SJCRH30 (cell line): ENCODE measurements at places on chromosomes 3 and 15. TPM values are rescaled to one million over a fixed set of nuclear protein-coding genes. Genes with fewer than 3 reads are reported as not detected.
A peak's percentile ranks its signal among the peaks of the same experiment; 100 is the strongest.

The GPR87 gene
- total RNA-seq = not detected in 2 replicates

GRCh38 chr3:43279532-43279931 lies 6.8 kb upstream of the SNRK start:
- DNase-seq = no peak

- DNase-seq = no peak
Observed at GRCh38 chr3:49236226-49236625, 40.8 kb downstream of the C3orf62 start.

DNA sequence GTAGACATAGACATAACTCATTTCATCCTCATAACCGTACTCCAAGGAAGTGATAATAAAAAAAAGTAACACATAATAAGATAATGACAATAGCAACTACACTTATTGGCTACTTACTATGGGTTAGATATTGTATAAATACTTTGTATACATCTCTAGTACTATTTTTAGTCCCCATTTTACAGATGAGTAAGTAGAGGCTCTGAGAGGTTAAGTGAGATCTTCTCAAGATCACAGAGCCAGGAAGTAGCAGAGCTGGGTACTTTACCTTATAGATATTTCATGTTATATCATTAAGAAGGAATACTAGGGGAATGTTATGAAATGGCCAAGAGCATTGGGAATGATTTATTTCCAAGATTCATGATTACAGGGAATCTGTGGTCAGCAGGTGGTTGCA lies 49.4 kb upstream of the ADAMTSL3 start:
- DNase-seq = no peak

DNA sequence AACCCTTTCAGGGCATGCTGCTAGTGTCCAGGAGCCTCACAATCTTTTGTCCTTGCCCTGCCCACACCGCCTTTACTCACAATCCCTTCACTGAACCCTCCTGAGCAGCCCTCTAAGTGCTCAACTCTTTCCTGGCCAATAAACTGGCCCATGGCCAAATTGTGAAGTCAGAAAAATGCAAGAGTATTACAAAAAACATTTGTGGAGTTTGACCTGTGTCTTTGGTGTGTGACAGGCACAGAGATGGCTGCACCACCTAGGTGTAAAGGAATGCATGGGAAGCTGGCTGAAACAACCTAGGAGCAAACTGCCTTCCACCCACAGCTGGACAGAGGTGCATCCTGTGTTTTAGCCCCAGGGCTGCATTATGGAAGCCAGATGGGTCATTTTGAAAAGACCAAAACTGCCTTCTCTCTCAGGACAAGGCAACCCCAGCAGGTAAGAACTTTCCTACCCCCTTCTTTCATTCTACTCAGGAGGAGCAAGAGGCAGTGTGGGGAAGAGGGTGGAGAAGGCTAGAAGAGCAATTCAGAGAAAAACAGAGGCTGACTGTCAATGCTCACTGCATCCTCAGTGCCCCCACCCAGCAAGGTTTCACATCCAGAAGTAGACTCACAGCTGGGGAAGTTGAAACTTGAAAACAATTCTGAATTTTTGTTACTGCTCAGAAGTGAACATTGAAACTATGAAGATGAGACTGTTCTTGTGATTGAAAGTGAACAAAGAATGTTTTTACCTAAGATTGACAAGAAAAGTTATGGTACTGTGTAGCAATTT lies 78.6 kb downstream of the TRIM42 start:
- DNase-seq = no peak

GRCh38 chr15:75532413-75533250 lies 46.5 kb downstream of the PTPN9 start:
- DNase-seq = peak; percentile 13

The LXN gene
- total RNA-seq = not detected in 2 replicates

DNA sequence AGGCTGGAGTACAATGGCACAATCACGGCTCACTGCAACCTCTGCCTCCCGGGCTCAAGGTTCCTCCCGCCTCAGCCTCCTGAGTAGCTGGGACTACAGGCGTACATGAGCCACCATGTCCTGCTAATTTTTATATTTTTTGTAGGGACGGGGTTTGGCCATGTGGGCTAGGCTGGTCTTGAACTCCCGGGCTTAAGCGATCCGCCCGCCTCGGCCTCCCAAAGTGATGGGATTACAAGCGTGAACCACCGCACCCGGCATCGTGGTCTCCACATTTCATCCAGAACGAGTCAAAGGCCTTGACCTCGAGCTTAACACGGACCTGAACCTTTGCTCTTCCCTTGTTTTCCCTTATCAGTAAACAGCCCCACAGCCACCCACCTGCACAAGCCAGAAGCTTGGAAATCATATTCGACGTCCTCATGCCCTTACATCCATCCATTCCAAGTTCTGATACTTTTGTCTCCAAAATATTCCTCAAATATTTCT lies 1.4 kb upstream of the PTPN23 start:
- DNase-seq = no peak

GRCh38 chr3:81161851-81162250 lies 599.6 kb downstream of the GBE1 start:
- DNase-seq = no peak

DNA sequence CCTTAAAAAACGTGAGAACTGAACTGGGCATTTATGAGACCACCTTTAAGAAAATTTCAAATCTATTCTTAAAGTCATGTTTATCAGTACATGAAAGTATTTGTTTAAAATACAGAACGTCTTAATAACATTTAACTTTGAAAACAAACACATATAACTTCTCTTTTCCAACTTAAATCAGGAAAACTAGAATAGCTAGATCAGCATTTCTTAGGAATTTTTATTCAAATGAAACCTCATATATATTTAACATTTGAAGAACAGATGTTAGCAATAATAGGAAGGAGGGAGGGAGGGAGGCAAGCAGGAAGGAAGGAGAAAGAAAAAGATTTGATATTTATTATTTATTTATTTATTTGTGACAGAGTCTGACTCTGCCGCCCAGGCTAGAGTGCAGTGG lies 120.2 kb downstream of the NR1I2 start:
- no peak for DNase-seq

DNA sequence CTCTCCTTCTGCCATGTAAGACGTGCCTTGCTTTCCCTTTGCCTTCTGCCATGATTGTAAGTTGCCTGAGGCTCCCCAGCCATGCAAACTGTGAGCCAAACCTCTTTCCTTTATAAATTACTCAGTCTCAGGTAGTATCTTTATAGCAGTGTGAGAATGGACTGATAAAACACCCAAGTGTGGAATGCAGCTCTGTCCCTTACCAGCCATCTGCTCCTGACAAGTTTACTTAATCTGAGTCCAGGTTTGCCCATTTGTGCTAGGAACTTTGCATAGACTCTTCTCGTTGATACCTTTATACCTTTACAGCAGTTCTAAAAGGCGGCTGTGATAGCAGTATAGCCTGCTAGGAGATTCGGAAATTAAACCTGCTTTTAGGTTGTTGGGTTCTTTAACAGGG lies 48.1 kb downstream of the SLC25A26 start:
- DNase-seq = no peak

The MASP1 gene
- total RNA-seq = 0.34 TPM in 1 of 2 replicates, not detected in the other

- DNase-seq = no peak
Observed at GRCh38 chr15:51203797-51204196, 109.1 kb upstream of the TNFAIP8L3 start.

DNA sequence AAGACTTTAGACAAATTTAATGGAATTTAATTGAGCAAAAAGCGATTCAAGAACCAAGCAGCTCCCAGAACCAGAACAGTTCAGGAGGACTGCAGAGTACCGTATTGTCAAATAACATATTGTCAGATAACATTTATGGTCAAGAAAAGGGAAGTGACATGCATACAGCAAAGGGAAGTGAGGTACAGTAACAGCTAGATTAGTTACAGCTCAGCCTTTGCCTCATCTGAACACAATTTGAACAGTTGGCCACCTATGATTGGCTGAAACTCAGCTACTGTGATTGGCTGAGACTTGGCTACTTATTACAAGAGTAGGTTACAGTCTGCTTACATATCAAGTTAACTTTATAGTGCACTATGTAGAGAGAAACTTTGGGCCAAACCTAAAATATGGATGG lies 21.9 kb downstream of the ZFAND6 start:
- DNase-seq = no peak

- no peak for DNase-seq
Observed at GRCh38 chr15:74593122-74593521, 22.5 kb upstream of the CLK3 start.

The TEX55 gene
- 0.10 and 0.13 TPM in 2 replicates for total RNA-seq

DNA sequence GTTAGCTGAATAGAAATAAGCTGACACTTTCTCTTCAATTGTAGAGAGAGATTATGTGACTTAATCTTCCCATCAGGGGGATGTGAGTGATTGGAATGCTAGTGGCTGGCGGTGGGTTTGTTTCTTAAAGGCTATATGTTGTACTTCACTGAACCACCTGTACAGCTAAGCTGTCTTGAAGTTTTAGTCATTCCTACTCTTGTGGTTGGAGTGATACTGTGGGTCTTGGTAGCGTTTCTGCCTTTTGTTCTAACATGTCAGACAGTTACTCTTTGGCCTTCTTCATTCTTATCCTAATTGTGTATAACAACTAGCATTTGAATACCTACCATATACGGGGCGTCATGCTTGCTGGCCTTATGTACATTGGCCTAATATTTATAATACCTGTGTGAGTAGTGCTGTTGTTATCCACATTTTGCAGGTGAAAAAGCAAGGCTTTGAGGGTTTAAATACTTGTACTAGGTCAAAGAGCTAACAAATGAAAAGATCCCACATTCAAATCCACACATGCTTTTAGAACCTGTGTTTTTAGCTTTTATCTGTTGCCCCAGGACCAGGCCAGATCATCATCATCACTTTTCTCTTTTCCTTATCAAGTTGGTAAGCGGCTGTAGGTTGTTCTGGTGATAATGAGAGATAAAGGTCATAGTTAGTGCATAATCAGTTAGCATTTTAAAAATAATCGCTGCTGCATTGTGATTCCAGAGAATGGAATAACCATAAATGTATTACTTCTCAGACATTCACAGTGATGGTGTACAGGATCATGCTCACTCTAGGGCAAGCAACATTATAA lies 50.2 kb downstream of the AKAP13 start:
- no peak for DNase-seq

DNA sequence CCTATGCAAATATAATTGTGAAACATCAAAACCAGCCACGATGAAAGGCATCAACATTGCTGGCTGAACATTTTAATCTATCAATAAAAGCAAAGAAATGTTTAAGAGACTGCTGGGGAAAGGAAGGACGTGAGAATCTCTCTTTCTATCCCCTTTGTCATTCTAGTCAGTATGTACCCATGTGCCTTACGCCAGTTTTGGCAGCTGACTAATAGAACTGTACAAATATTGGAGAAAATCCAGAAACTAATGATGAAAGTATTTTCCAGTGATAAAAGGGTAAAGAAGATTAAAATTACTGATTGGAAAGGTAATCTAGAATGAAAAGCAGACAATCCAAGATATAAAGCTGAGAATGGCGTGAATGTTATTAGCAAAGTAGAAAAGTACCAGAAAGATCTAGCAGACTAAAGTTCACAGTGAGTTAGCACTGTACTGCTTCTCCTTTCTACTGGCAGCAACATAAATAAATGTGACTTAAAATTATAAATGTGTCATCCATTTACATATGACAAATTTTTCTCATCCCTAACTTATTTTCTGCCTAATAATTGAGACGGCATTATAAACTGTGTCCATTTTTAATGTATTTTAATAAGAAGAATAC lies 401.9 kb upstream of the CNTN4 start:
- no peak for DNase-seq

- DNase-seq = no peak
Observed at GRCh38 chr3:58924578-58924977, 125.2 kb downstream of the CFAP20DC start.

GRCh38 chr3:105598042-105598796 lies 231.5 kb downstream of the ALCAM start:
- peak; percentile 17 for DNase-seq

The GRK7 gene
- 0.20 and 0.30 TPM in 2 replicates for total RNA-seq

- DNase-seq = peak; percentile 4
Observed at GRCh38 chr3:78035131-78035641, 995.3 kb downstream of the ROBO2 start.

- DNase-seq = no peak
Observed at GRCh38 chr3:128703561-128703960, 22.4 kb upstream of the RAB7A start.

GRCh38 chr15:77478051-77478450 lies 57.4 kb downstream of the HMG20A start:
- no peak for DNase-seq

The LRRC15 gene
- total RNA-seq = 0.08 TPM in 1 of 2 replicates, not detected in the other

DNA sequence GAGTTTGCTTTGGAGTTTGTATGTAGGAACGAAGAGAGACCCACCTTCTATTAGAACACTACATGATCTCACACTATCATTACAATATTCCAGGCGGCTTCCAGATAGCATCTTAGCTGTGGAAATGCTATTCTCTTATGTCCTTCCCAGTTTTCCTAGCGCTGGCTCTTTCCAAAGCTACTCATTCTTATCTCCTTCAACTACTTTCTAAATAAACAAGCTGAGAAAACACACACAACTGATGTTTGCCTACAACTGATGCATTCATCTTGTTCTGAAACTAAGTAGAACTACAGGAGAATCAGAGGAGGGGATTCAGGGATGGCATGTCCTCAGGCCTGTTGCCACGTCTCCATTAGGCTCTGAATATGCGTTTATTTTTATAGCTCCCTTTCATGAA lies 108.9 kb downstream of the GREM1 start:
- no peak for DNase-seq

- DNase-seq = no peak
Observed at GRCh38 chr15:60898896-60899295, 330.2 kb downstream of the RORA start.

The TM4SF4 gene
- total RNA-seq = not detected in 2 replicates

- no peak for DNase-seq
Observed at GRCh38 chr3:171293142-171293782, 166.9 kb downstream of the TNIK start.

The PPP1R14D gene
- total RNA-seq = not detected in 2 replicates

DNA sequence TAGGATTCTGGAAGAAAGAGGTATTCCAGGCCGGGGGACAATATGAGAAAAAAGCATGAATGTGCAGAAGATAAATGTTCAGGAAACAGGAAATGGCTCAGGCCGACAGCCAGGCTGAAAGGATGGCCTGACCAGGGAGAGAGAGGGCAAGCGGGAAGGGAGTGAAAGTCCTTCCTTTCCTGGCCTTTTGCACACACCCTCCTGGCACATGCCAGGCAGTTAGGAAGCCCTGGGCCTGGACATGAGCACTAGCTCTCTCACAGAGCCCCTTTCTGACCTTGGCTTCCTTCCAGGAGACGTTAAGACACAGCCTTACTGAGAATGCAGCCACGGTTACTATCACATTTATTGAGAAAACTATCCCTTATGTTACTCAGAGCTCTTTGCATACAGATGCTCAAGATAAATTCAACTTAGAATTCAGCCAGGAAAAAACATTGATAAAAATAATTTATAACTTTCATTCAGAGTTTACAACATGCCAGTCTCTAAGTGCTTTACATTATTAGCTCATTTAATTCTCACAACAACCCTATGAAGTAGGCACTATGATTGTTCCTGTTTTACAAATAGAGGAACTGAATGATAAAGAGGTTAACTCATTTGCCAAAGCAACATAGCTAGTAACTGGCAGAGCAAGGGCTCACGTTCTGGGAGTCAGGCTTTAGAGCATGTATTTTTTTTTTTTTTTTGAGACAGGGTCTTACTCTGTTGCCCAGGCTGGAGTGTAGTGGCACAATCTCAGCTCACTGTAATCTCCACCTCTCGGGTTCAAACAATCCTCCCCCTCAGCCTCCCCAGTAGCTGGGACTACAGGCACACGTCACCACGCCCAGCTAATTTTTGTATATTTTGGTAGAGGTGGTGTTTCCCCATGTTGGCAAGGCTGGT lies 39.4 kb upstream of the SMAD3 start:
- peak; percentile 43 for DNase-seq

- no peak for DNase-seq
Observed at GRCh38 chr15:48541341-48542278, 103.9 kb downstream of the FBN1 start.

- DNase-seq = no peak
Observed at GRCh38 chr3:33181229-33181628, 37.4 kb downstream of the SUSD5 start.
